ENCODE measurements at places on chromosomes 3 and 15.

DNA sequence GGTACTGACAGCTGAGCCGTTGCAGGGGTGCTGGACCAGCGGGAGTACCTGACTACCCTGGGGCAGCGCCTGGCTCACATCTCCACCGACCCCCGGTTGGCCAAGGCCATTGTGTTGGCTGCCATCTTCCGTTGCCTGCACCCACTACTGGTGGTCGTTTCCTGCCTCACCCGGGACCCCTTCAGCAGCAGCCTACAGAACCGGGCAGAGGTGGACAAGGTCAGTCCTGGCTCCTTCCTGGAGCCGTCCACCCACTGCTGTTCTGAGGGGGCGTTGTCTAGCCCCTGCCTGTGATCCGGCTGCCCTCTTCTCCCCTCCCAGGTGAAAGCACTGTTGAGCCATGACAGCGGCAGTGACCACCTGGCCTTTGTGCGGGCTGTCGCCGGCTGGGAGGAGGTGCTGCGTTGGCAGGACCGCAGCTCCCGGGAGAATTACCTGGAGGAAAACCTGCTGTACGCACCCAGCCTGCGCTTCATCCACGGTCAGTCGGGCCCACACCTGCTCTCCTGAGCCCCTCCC is 45.7 kb downstream of the DHX30 start:
- DNase-seq = no peak

GRCh38 chr3:19885468-19885867 is 48.5 kb downstream of the EFHB start:
- DNase-seq = peak; percentile 28

- DNase-seq = no peak
Measured at GRCh38 chr3:122031123-122031468, 9.0 kb upstream of the ILDR1 start.

DNA sequence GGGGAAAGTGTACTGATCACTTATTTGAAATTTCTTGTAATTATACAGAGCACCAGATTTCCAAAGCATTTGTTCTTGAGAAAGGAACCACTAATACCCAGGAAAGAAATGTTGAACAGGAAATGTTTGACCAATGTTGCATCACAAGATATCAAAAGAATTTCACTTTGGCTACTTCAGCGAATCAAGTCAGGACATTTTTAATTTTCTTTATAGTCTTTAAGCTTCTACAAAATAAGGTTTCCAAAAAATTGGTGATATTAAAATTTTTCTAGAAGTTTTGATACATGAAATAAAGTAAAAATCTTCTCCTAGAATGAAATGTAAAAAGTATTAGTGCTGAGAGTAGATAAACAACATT is 421.9 kb downstream of the MECOM start:
- no peak for DNase-seq

DNA sequence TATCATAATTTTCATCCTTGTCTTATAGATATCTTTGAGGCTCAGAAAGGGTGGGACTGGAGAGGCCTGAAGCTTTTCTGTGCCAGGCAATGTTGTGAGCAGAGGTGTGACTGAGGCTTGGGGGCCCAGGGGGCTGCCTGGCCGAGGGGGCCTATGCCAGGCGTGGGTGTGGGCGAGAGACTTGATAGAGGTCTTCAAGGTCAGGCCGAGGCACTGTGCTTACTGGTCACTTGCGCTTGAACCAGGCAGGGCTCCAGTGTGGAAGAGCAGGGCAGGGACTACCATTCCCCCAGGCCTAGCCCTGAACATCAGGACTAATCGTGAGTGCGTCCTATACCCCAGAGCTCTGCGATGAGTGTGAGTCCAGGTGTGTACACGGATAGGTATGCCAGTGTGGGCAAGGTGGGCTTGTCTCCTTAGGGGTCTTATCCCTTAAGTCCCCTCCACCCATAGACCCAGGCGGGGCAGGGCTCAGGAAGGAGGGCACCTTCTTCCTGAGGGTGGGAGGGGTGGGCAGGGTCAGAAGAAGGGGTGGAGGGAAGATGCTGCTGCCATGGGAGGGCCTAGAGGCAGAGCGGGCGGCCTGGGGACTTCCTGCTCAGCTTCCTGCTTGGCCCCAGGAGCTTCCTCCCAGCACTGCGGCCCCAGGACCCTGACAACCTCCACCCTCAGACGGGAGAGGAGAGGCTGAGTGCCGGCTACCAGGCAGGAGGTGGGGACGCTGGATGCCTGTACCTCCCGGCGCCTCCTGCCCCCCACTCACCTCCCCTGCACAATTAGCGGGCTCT is 84.7 kb downstream of the LINGO1 start:
- no peak for DNase-seq

DNA sequence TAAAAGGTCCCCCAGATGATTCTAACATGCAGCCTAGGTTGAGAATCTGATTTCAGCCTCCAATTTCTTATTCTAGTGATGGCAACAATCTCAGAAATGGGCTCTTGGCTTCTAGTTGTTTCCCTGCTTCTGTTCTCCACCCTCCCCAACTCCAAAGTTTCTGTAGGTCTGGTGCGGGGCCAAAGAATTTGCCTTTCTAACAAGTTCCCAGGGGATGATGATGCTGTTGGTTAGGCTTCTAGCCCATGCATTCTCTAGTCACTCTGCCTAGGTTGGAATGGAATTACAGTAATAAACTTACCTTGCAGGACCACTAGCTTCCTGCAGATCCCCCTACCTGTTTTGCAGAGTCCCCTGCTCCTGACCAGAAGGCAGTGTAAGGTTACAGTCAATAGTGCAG is 103.2 kb upstream of the PPP2R3A start:
- DNase-seq = no peak

- no peak for DNase-seq
Measured at GRCh38 chr15:65004993-65005392, 15.3 kb upstream of the SPG21 start.

- no peak for DNase-seq
Measured at GRCh38 chr3:43932921-43933320, 242.2 kb downstream of the ABHD5 start.

DNA sequence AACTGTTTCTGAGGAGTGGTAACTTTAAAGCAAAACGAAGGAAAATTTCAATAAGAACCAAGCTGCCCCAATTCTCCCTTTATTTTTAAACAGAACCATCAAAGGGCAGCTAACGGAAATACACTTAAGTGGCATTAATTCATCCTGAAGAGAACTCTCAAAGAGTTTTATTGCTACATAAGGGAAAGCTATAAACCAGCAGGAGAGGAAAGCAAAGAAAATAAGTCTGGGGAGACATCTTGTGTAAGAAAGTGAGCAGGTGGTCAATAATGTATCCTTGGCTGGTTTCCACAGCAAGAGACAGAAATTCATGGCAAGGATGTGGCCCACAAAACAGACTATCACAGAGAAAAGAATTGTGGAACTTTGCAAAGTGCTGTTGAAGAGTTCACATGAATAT is 40.0 kb upstream of the CMSS1 start:
- DNase-seq = no peak

DNA sequence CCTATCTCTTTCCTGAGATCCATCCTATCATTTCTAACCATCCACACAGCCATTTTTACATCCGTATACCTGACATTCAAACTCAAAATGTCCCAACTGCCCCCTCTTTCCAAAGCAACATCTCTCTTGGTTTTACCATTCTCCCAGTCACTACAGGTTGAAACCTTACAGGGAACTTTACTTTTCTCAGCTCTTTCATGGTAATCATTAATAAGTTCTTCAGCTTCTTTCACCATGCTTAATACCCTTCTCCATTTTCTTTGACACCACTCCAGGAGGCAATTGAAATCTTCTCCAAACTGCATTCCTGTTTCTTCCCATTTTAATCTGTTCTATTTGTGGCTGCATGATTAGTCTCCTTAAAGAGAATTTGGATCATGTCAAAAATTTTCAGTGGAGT is 352.5 kb downstream of the GAP43 start:
- DNase-seq = no peak

GRCh38 chr3:27695636-27696035 is 26.5 kb downstream of the EOMES start:
- DNase-seq = no peak

DNA sequence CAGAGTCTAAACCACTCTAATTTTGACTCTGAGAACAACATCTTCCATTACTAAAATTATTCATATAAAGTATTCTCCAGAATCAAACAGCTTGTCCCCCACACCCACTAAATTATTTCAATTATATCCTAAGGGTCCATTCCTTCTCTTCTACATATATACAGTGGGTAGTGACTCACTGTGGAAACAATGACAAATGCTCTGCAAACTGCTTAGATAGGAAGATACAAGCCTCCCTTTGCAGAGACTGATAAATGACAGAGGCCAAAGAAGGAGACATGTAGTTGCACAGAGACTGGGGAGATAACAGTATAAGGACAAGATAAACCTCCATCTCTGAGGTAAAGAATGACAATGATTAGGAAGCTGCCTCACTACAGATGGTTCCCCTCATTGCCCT is 1087.4 kb downstream of the AGBL1 start:
- no peak for DNase-seq

DNA sequence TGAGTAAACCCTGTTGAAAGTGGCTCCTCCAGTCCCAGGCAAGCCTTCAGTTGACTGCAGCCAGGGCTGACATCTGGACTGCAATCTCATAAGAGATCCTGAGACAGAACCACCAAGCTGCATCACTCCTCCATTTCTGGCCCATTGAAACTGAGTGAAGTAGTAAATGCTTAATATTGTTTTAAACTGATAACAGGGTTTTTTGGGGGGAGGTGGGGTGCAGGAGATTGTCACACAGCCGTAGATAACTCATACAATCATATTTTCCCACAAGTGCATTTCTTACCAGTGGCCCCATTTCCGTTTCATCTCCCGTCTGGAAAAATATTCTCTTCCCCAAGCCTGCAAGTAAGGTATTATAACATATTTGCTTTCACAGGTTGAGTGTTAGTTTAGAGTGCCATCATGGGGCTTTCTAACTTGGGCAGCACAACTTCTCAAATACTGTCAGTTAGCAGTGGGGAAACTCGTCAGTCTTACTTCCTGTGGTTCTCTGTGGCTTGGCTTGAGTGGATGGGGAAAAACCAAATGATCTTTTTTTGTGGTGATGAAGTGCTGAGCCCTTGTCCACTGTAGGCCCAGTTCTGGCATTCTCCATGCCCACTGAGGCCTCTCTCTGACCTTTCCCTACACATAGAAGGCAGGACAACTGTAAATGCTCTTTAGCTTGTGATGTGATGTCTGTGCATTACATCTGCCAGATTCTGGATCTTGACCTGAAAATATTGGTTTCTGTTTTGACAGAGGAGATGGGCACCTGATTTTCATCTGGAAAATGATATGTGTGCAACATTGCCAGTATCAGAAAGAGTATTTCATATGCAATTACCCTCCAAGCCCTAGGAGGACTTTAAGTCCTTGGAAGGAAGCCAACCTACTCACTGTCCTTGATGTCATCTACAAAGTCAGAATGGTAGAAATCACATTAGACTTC is 90.1 kb upstream of the BHLHE40 start:
- DNase-seq = no peak

DNA sequence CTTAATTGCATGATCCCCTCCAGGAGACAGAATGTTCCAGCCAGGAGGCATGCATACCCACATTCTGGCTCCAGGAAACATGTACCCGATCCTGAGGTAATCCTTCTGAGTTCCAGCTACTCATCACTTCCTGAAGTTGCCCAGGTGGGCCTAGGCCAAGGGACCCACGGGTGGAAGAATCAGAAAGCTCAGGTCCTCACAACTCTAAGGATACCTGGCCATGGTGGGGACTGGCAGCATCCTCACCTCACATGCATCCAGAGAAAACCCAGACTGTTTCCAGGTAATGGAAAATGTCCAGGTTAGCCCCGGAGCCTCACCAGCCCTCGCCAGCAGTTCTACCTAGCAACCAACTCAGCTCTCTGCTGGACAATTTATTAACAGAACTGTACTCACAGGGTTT is 78.2 kb downstream of the DAPK2 start:
- no peak for DNase-seq

- DNase-seq = no peak
Measured at GRCh38 chr15:42121021-42121420, 26.7 kb upstream of the PLA2G4D start.

- no peak for DNase-seq
Measured at GRCh38 chr3:187639927-187640568, 30.1 kb downstream of the SST start.

- DNase-seq = no peak
Measured at GRCh38 chr3:112966633-112967032, 8.3 kb downstream of the CD200R1 start.

- peak; percentile 8 for DNase-seq
Measured at GRCh38 chr3:108342837-108343486, 46.6 kb downstream of the HHLA2 start.

GRCh38 chr15:50181201-50181968 is 611 bp upstream of the SLC27A2 start:
- DNase-seq = no peak

DNA sequence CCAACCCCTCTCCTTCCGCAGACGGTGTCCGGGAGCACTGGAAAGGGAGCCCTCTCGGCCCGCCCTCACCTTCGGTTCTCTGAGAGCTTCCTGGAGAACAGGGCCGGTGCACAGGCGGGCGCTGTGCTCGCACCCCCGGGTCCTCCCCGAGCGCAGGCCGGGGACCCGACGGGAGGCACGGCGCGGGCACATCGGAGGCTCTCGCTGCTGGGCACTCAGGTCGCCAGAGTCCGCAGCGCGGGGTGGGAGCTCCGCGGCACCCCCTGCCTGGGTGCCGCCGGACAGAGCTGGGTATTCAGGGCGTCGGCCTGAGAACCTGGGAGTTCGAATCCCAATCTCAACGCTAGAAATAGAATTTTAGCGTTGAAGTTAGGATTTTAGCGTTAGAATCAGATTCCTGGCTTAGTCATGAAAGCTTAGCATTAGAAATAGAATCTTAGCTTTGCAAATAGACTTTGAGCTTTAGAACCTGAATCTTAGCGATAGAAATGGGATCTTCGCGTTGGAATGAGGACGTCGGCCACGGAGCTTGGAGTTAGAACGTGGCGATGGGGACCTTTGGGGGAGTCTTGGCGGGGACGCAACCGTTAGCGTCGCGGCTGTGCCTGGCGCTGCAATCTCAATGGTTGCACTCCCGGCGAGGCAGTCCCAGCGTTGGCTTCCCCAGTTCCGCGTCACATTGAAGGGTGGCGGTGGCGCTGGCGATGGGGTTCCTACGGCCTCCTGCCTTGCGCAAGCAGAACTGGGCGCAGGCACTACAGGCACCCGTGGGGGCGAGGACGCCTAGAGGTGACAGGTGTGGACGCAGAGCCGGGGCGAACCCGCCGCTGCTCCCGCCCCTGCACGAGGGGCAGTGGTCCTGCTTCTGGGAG is 549 bp downstream of the TRH start:
- DNase-seq = no peak

DNA sequence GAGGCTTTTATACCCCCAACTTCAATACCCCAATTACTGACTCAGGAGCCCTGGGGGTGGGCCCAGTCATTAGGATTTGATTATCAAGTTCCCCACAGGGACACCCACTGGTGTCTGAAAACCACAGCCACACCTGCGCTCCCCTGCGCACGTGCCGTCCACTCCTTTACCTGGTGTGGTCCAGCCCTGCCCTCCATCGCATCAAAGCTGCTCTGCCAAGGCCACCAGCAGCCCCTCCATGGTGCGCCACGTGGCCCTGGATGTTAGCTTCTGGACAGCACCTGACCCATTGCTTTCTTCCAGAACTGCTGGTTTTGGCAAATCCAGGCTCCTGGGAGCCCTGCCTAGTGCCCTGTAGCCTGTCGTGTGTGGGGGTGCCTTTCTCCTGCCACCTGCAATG is 136.3 kb downstream of the NSMCE3 start:
- DNase-seq = no peak
